Vagina (tissue), 2 donors: ENCODE measurements at places on chromosomes 7 and 10.

- DNase-seq: no peak
Observed at GRCh38 chr10:76523791-76524351, 1092.4 kb downstream of the LRMDA start.

DNA sequence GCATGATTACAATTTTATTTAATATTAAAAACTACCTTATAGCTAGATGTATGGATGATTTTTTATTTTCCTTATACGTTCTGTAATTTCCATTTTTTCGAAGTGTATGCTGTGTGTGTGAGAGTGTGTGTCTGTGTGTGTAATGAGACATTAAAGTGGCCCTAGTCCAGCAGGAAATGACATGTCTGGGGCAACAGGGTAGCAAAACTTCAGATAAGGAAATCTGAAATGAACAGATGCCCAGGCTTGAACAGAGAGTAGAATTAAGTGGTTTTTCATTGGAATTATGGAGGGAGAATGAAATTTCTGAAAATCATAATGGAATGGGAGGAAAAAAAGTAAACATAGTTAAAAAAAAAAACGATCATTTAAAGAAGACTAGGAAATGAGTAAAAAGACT, 200.6 kb downstream of the NRG3 start:
- no peak for DNase-seq

GRCh38 chr10:30589441-30589840, 40.1 kb downstream of the LYZL2 start:
- no peak for DNase-seq

- DNase-seq: no peak
Observed at GRCh38 chr7:151129960-151130591, 37.4 kb downstream of the GBX1 start.

- no peak for DNase-seq
Observed at GRCh38 chr10:35194906-35195305, 68.3 kb downstream of the CREM start.

GRCh38 chr7:140039896-140040295, 22.9 kb downstream of the PARP12 start:
- DNase-seq: no peak

- peak; percentile 97 for DNase-seq
Observed at GRCh38 chr7:64307254-64308015, 6.3 kb upstream of the ZNF736 start.

DNA sequence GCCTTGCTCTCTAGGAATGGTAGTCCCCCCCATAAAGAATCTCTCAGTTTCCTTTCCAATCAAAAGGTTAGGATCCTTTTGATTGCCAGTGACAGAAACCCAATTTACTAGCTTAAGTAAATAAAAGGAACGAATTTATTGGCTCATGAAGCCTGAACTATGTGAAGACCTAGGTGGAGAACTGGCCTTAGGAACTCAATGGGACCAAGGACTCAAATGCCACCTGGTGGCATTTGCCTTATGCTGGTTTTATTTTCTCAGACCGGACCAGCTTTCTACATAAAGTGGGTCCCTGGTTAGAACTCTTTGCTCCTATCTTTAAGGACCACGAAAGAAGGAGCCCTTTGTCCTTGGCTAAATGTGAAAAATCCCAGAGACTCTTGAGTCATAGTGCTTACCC, 25.4 kb downstream of the CFTR start:
- DNase-seq: no peak

DNA sequence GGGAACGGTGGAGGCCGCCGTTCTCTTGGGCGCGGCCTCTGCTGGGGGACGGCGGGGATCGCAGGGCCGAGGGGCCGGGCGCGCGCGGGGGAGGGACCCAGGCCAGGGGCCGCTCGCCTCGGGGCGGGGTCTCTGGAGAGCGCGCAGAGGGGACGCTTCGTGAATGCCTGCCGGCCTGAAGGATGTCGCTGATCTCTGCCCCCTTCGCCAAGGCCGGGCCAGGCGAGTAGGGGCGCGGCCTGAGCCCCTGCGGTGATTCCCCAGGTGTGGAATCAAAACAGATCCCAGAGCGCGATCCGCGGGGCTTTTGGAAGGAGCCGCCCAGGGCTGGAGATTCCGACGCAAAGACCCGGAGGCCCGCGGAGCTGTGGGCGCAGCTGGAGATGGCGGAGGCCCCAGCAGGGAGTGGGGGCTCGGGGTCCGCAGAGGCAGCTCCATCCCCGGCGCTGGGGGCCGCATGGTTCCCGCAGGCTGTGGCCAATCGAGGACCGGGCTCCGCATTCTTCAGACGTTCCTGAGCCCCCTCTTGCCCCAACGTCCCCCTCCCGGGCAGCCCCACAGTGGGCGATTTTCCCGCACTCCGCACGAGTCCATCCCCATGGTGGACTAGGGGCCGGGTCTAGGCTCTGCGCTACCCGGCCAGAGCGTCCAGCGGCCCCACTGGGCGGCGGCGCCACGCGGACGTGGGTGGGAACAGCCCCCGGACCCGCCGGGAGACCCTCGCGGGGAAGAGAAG, 166.0 kb downstream of the ACTR3B start:
- no peak for DNase-seq

GRCh38 chr10:127909716-127910463, 3.0 kb downstream of the PTPRE start:
- no peak for DNase-seq

DNA sequence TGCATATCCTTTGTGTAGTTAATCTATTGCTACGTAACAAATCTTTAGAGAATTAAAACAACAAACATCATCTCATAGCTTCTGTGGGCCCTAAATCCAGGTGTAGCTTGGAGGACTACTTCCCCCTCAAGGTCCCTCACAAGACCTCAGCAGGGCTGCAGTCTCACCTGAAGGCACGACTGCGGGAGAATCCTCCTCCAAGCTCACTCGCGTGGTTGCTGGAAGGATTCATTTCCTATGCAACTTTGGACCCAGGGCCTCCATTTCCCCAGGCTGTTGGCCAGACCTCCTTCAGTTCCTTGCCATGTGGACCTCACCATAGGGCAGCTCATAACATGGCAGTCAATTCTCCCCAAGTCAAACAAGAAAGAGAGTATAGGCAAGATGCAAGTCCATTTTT, 140.4 kb downstream of the OAT start:
- no peak for DNase-seq

GRCh38 chr7:158016180-158017097, 571.2 kb downstream of the PTPRN2 start:
- no peak for DNase-seq

GRCh38 chr7:32587411-32587948, 92.2 kb downstream of the AVL9 start:
- no peak for DNase-seq

DNA sequence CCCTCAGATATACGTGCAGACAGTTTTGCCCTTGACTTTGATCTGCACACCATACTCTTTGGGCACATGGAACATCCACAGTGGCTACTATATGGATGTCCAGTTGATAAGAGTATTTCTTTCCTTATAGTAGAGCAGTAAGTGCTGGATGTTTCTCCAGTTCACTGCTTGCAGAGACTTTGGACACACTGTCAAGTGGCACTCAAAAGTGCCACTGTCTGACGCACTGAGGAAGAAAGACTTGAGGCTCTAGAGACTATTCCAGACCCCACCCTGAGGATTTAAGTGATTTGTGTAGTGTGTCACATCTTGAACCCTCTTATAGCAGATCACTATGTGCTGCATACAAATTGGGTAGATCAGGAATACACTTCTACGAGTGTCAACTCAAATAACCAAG, 179.1 kb downstream of the GNAI1 start:
- no peak for DNase-seq

GRCh38 chr7:32535162-32535702, 39.9 kb downstream of the AVL9 start:
- no peak for DNase-seq

DNA sequence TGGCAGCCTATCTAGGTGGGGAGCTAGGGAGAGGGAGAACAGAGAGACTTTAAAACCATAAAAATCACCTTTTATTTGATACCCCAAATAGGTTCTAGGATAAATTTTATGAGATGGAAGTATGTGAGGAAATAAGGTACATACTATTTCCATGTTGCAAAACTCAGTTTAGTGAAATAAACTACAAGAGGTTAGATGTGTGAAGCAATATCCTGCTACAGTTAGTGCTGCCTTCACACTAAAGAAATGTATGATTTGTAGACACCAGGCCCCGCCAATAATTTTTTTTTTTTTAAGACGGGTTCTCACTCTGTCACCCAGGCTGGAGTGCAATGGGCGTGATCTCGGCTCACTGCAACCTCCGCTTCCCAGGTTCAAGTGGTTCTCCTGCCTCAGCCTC, 34.4 kb upstream of the RSBN1L start:
- DNase-seq: no peak

GRCh38 chr7:22662036-22662435, 65.0 kb upstream of the IL6 start:
- DNase-seq: no peak
